Ascending aorta (tissue), 2 donors: ENCODE measurements at places on chromosomes 12 and 14. TPM values are rescaled to one million over a fixed set of nuclear protein-coding genes. Genes with fewer than 3 reads are reported as not detected.

DNA sequence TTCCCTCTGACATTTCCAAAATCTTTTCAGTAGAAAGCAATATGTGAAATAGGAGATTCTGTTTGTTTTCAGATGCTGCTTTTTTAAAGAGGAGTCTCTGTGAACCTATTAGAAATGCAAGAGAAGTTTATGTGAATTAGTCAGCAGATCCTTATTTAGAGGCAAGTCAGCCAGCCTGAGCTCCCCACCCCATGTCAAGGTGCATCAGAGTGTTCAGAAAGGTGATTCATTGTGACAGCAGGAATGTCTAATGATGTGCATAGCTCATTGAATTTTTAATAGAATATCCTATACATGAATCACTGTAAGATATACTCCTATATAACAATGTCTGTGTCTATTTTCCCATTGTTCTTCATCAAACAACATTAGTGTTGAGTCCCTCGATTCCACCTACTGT is 1222.4 kb upstream of the USP15 start:
- H3K27me3 ChIP-seq = no peaks in the 10 kb centered on the region
- DNase-seq = no peak
- no peaks in the 10 kb centered on the region for H3K4me1 ChIP-seq
- no peak overlapping the region for H3K27ac ChIP-seq
- H3K4me3 ChIP-seq = no peak overlapping the region

DNA sequence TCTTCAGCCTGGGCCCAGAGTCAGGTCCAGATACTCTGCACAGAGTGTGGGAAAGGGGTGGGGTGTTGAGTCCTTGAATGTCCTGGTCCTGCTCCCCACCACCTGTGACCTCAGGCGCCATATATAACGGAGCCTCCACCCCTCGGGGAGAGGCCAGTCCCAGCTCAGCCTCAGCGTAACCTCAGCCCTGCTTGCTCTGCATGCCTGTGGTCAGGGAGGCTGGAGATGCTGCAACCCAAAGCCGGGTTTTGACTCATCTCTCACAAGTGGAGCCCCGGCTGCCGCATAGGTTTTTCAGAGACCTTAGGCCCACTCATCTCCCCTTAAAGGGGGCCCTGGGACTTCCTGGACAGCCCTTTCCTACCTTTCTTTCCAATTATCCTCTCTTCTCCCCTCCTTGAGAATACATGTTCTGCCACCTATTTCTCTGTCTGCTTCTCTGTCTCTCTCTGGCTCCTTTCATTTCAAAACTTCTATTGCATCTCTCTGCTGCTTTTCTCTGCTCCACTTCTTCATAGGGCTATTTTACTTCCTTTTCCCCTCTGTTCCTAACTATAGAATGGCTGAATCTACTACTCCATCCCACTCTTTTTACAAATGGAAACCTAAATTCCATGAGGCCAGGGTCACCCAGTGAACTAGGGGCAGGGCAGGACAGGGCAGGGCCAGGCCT is 1.2 kb downstream of the ITGB7 start:
- peaks cover 7% of the 10 kb centered on the region for H3K4me1 ChIP-seq
- no peak overlapping the region for H3K27ac ChIP-seq
- no peak for DNase-seq
- H3K4me3 ChIP-seq = no peak overlapping the region

The CCDC177 gene
- not detected for total RNA-seq

GRCh38 chr14:67396381-67396970 is 15.5 kb downstream of the PLEK2 start:
- H3K27me3 ChIP-seq = no peaks in the 10 kb centered on the region
- DNase-seq = no peak
- no peak overlapping the region for H3K27ac ChIP-seq

DNA sequence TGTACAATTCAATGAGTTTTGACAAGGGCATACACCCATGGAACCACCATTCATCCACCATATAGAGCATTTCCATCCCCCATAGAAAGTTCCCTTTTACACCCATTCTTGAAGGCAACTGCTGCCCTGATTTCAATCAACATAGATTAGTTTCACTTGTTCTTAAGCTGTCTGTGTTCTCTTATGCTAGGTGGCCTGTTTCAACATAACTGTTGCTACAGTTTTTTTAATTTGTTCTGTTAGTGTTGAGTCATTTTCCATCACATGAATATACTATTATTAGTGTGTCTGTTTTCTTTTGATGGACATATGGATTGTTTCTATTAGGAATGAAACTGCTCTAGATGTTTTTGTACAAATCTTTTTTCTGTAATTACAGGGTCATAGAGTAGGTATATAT is 123.4 kb downstream of the PTPRQ start:
- H3K27me3 ChIP-seq = no peaks in the 10 kb centered on the region
- H3K36me3 ChIP-seq = no peaks in the 10 kb centered on the region
- DNase-seq = no peak
- H3K27ac ChIP-seq = no peak overlapping the region
- no peaks in the 10 kb centered on the region for H3K4me1 ChIP-seq

The ALX1 gene
- not detected for total RNA-seq

DNA sequence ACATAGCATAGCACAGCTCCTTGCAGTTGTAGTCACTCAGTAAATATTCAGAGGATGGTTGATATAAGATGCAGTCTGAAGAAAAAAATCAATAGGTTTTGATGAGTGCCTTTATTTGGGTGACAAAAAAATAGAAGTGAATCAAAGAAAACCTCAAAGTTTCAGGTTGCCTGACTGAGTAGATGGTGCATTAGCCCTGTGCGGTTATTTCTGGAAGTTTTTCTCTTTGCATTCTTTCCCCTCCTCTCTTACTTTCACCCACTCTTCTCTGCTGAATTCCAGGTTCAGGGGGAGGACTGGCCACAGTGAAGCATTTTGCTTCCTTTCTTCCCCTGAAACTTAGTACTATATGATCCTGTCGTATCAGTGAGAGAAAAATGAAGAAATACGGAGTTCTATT is 28.6 kb downstream of the TRHDE start:
- no peaks in the 10 kb centered on the region for H3K36me3 ChIP-seq
- no peak overlapping the region for H3K27ac ChIP-seq
- DNase-seq = no peak
- H3K27me3 ChIP-seq = no peaks in the 10 kb centered on the region

The SINHCAF gene
- total RNA-seq = 10.9 TPM

GRCh38 chr12:47411966-47412365 is 293.9 kb downstream of the RPAP3 start:
- H3K27me3 ChIP-seq = no peaks in the 10 kb centered on the region
- no peak overlapping the region for H3K27ac ChIP-seq
- H3K36me3 ChIP-seq = no peaks in the 10 kb centered on the region

The KRT77 gene
- total RNA-seq = not detected

GRCh38 chr14:56742391-56742878 is 67.8 kb downstream of the OTX2 start:
- no peaks in the 10 kb centered on the region for H3K4me1 ChIP-seq

The CD163L1 gene
- total RNA-seq = not detected

The CLEC9A gene
- not detected for total RNA-seq

DNA sequence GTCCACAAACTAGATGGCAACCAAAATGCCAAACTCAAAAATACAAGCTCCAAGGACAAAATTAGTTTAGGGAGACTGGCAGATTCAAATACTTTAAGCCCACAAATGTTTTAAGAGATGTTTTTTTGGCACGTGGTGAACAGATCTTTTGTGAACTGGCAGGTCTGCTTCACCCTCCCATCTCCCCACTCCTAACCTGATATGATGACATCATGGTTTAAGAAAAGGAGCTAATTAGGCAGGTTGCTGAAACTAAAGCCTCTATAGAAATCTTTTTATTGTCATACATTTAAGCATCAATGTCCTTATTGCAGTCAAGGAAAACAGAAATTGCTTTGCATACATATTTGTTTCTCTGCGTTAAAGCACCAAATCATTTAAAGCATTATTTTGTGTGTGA is 5.8 kb downstream of the LRIG3 start:
- peaks cover 6% of the 10 kb centered on the region for H3K36me3 ChIP-seq
- no peak for DNase-seq
- peaks cover 2% of the 10 kb centered on the region for H3K4me1 ChIP-seq
- H3K27ac ChIP-seq = no peak overlapping the region
- no peak overlapping the region for H3K4me3 ChIP-seq
- no peaks in the 10 kb centered on the region for H3K27me3 ChIP-seq
